ENCODE measurements at places on chromosomes 1 and 21.

DNA sequence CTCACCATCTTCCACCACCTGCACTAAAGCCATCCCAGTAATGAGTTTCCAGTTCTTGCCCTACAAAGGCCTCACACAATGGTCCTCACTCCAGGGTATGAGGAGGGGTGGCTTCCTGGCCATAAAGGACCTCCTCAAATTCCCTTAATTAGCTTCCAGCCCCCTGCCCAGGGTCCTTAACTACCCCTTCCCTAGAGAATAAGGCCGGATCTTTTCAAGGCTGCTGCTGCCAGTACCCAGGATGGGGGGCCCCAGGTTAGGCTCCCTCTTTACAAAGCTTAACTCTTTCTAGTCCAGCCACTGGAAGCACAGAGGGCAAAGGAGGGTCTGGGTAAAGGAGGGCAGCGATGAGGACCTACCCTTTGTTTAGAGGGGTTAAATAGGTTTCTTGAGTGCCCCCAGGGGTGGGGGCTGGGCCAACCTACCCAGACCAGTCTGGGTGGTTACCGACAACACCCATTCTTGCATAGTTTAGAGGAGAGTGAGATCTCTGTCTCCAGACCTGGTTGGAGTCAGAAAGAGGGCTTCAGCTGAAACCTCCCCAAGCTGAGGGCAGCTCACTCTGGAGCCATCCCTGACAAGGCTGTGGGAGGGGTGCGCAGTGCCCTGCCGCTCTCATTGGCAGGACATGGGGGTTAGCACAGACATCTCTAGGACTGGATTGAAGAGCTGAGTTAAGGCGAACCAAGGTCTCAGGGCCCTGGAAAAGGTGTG lies 7.1 kb downstream of the BLACAT1 start:
- ATAC-seq = no peak

DNA sequence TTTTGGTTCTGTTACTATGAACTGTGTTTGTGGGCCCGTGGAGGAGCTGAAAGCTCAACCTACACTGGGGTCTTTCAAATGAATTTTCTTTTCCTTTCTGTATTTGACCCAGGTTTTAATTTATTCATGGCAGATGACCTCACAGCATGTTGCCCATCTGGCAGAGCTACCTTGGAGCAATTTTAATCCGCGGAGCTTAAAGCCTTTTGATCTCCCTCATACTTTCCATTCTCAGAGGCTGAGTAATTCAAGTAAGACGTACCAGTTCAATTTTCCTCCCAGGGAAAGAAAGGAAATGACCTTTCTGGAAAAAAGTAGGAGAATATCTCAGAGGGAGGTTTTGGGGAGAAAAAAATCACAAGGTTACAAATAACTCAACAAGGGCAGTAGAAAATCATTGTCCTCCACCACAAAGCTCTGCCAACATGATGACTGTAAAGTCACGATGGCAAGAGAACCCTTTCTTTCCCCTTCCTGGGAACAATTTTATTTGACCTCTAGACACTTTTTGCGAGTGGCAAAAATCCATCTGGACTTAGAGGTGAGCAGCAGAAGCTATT lies 21.6 kb upstream of the PCP4 start:
- no peak for ATAC-seq

DNA sequence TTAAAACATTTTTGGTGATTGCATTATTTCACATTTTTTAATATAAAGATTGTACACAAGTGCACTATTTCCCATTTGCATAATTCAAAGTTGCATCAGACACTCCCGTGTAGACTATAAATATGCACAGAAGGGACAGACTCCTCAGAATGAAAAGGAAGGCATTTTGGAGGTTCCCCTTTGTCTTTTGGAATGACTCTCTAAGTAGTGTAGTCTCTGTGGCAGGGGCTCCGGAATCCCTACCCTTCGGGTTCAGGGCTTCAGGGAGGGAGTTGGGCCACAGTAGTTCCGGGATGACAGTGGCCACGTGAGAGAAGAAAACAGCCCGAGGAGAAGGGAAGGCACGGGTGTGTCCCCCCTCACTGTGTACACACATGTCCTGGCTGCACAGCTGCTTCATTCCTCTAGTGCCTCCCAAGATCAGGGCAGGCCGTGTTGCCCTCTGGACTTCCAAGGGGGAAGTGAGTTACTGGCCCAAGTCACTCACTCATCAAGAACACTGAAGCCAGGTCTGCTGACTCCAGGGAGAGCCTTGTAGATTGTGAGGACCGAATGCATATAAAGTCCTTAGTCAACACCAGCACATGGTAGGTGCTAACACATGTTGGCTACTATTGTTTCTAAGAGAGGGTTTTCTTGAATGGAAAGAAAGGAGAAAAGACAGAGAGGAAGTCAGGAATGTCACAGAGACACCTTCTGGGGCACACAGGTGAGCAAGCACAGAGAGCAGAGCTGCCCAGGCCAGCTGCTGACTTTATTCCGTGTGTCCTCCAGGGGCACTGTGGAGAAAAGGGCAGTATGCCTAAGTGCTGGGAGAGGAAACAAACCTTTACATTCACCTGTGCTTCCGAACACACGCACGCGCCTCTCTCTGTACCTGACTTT lies 39.8 kb downstream of the LHX4 start:
- ATAC-seq = no peak

DNA sequence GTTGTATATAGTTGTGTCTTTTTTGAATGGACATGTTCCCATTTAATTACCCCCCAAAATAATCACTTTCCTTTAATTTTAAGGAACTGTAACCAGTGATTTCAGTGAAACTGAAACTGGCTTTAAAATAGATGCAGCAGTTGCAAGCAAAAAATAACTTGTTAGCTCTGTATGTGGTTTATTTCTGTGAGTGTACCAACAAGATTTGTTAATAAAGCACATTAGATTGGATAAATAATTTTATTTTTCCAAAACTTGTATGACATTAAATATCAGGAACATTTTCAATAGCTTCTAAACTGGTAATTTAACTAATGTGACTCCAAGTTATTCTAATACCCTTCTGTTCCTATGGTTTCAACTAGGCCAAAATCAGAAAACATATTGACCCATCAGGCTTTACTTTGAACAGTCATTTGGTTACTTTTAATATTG lies 184.3 kb upstream of the CACYBP start:
- no peak for ATAC-seq

DNA sequence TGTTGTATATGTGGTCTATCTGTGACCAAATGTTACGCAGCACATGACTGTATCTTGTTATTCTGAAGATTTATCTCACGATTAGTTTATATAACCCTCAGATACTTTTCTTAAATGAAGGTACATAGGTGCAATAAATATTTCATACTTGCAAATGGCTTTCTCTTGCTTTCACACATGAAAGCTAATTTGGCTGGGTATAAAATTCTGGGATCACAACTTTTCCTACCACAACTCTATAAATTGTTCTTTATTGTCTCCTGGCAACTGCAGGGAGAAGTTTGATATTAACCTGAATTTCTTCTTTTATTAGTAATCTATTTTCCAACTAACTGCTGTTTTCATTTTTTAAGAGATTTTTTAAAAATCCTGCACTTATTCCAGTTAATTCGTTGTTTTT lies 58.9 kb downstream of the KCNK2 start:
- no peak for ATAC-seq

- no peak for ATAC-seq
Measured at GRCh38 chr21:45277101-45278045, 10.3 kb downstream of the POFUT2 start.

GRCh38 chr1:229079016-229079595 lies 191.8 kb upstream of the RAB4A start:
- ATAC-seq = no peak

DNA sequence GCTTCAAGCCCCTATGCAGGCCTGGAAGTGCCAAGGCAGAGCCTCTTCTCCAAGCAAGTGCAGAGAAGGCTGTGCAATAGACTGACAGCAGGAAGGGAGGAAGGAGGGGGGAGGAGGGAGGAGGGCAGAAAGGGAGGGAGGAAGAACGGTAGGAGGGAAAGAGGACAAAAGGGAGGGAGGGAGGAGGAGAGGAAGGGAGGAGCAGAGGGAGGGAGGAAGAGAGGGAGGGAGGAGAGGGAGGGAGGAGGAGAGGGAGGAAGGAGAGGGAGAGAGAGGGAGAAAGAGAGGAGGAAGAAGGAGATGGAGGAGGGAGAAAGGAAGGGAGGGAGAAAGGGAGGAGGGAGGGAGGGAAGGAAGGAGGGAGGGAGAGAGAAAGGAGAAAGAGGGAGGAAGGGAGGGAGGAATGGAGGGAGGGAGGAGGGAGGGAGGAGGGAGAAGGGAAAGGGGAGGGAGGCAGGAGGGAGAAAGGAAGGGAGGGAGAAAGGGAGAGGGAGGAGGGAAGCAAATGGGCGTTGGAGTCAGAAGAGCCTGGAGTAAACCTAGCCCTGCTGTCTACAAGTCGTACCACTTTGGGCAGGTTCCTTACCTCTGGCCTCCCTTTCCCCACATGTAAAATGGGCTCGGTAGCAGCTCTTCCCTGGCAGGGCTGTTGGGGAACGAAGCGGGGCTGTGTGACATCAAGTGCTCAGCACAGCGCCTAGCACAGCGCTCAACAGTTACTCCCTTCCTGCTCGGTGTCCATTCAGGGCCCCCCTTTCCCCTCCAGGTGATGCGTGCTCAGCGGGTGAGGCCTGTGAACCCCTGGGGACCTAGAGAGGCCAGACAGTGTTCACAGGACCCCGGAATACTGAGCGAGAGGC lies 244.6 kb downstream of the NPHP4 start:
- no peak for ATAC-seq

GRCh38 chr1:116931016-116931918 lies 21.6 kb downstream of the PTGFRN start:
- ATAC-seq = peak; percentile 76

DNA sequence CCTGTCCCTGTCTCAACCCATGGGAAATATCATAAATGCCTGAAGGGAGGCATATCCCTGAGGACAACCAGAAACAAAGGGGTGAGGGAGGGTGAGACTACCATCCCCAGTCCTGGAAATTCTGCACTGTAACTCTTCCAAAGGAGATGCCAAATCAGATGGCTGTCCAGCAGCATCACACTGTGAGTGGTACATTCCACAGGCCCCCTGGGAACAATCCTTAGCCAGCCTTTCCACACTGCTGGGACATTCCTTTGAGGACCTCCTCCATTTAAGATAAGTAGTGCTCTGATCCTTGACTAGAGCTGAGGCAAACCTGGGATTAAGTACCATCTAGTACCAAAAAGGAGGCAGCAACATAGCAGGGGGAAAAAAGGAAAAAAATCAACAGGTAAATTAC lies 10.7 kb downstream of the IVL start:
- no peak for ATAC-seq

GRCh38 chr1:115676498-115677181 lies 34.9 kb downstream of the VANGL1 start:
- no peak for ATAC-seq

DNA sequence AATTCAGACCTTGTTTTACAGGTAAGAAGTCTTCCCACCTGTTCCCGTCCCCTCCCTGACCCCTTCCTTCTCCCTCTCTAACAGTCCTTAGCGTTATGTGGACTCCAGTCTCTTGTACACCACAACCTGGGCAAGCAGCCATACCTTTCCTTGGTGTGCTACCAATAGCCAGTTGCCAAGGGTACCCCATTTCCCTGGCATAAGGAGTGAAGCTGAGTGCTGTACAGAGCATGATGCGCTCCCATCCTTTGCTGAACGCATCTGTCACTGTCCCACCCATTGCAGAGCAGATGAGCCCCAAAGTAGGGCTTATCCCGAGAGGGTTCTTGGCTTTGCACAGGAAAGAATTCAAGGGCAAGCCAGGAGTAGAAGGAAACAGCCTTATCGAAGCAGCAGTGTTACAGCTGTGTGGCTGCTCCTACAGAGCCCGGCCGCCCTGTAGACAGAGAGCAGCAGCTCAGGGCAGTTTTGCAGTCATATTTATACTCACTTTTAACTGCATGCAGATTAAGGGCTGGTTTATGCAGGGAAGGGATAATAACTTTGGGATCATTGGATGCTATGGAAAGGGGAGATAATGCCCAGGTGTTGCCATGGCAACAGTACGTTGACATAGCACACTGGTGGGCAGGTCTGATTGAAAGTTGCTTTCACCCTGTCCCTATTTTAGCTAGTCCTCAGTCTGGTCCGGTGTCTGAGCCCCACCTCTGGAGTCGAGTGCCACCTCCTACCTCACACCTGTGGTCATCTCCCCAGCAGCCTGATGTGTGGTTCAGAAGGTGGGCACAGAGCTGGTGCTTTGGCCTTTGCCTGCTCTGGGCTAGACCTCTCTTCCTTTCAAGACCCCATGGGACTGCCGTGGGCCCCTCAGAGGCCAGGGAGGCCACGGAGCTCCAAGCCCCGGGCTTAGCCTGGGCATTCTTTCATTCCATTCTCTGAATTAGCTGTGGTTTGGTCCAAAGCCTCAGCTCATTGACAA lies 5.1 kb downstream of the FHAD1 start:
- no peak for ATAC-seq
